ENCODE measurements at places on chromosomes 2 and 18.

DNA sequence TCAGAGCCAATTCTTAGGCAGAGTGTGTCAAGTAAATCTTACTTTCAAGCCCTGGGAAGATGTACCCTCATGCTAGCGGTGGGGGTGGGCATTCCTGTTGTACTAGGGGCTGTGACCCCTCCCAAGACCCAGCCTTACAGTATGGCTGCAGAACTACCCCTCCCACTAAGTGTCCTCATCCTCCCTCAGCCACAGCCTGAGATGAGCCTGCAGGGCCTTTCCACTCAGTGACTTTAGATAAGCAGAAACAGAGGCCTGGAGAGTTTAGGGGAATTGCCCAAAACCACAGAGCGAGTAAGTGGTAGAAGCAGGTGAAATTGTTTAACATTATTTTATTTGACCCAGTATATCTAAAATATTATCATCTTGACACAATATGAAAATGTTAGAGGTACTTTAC is 36.6 kb downstream of the TTC32 start:
- DNase-seq, result no peak

- DNase-seq, result no peak
Observed at GRCh38 chr18:11504962-11505361, 104.4 kb upstream of the SLC35G4 start.

DNA sequence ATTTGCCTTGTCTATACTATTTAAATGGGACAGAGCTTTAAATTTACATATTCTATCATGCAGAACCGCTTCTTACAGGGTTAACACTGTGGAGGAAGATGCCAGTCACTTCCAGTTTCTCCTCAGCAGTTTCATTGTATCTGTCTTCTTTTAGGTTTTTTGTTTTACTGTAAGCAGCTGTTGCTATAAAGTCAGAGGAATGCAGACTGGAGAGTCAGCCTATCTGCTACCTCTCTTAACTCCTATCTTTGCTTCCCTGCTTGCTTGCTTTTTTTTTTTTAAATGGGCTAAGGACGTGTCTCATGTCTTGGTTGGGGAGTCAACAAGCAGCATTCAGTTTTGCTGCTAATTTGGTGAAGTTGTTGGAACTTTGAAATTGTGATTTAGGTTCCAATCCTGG is 8.9 kb downstream of the EPC2 start:
- DNase-seq, result no peak

- no peak for DNase-seq
Observed at GRCh38 chr2:69554981-69555380, 88.6 kb downstream of the AAK1 start.

- DNase-seq, result no peak
Observed at GRCh38 chr2:118853129-118853640, 5.7 kb upstream of the EN1 start.

GRCh38 chr2:28270456-28271152 is 122.1 kb upstream of the FOSL2 start:
- no peak for DNase-seq

- no peak for DNase-seq
Observed at GRCh38 chr2:30178618-30179434, 32.0 kb downstream of the YPEL5 start.

All from right kidney (tissue), 9 donors.